Epithelial cell of proximal tubule (primary cell): ENCODE measurements at places on chromosomes 6 and 20.

GRCh38 chr6:44074439-44074812 lies 52.8 kb downstream of the MRPL14 start:
- no peak for DNase-seq

GRCh38 chr6:54204921-54205591 lies 93.8 kb downstream of the MLIP start:
- no peak for DNase-seq

- DNase-seq, result no peak
These were observed 23.0 kb downstream of the ZBP1 start for GRCh38 chr20:57596998-57597939.

DNA sequence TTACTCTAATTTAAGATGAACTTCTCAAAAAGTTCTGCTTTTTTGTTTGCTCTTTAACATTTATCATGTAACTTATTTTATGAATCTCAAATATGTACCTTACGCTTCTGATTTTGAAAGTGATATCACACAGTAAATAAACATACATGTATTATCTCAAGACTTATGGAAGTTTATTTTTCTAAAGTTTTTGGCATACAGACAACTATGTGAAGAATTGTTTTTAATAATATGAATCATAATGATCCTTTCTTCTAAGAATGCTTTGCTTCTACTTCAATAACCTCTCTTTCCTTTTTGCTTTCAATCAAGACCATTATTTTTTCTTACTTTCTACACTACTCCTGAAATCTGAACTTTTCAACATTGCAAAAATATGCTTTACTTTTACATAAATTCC lies 816.4 kb downstream of the EYS start:
- no peak for DNase-seq

DNA sequence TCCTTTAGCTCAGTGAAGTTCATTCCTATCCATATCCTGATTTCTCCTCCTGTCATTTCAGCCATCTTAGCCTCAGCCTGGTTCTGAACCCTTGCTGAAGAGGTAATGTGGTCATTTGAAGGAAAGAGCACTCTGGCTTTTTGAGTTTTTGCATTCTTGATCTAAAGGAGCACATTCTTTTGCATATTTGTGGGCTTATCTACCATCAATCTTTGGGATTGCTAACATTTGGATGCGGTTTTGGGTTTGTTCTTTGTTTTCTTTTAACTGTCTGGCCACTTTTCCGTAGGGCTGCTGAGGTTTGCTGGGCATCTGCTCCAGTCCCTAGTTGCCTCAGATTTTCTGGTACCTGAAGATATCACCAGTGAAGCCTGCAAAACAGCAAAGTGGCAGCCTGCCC lies 238.3 kb downstream of the EPM2A start:
- DNase-seq, result no peak

GRCh38 chr20:49766979-49767521 lies 45.6 kb upstream of the SLC9A8 start:
- DNase-seq, result no peak

GRCh38 chr6:113194090-113194489 lies 663.1 kb upstream of the MARCKS start:
- no peak for DNase-seq

- no peak for DNase-seq
These were observed 176.2 kb upstream of the AHI1 start for GRCh38 chr6:135673501-135674309.

- no peak for DNase-seq
These were observed 212.5 kb downstream of the UTRN start for GRCh38 chr6:144497650-144498049.

- no peak for DNase-seq
These were observed 305.6 kb downstream of the NRN1 start for GRCh38 chr6:5701174-5701573.

- no peak for DNase-seq
These were observed 33.3 kb downstream of the CPNE5 start for GRCh38 chr6:36805917-36806316.

DNA sequence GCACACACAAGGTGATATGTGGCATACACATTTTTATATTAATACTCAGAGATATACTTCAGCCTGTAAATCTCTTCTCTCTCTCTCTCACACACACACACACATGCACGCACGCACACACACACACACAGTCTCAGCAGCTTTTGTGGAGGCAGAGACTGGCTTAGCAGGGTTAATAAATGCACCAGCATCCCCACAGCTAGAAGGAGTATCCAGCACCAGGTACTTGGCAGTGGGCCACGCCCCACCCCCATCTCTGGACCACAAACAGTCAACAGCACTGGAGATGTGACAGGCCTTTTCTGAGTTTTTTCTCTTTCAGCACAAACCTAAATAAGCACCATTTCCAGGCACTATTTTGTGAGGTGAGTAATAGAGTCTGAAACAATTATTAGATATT lies 47.3 kb upstream of the LRFN2 start:
- no peak for DNase-seq

GRCh38 chr6:111477481-111477938 lies 5.5 kb downstream of the REV3L start:
- DNase-seq, result no peak

DNA sequence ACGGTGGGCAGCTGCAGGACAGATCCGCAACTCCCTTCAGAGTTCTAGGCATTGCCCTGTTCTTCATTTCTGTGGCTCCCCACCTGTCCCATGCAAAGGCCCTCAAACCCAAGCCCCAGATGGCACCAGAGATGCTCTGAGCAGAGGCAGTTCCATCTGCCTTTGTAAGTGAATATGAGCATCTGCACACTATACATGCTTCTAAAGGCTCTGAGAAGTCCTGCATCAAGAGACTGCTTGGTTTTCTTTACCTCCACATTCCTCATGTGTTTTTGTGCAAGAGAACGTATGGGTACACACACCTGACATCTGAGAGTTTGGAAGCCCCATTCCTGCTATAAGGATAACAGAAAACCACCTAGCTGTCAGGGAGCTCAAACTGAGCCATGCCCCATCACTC lies 14.4 kb upstream of the CST7 start:
- DNase-seq, result no peak

DNA sequence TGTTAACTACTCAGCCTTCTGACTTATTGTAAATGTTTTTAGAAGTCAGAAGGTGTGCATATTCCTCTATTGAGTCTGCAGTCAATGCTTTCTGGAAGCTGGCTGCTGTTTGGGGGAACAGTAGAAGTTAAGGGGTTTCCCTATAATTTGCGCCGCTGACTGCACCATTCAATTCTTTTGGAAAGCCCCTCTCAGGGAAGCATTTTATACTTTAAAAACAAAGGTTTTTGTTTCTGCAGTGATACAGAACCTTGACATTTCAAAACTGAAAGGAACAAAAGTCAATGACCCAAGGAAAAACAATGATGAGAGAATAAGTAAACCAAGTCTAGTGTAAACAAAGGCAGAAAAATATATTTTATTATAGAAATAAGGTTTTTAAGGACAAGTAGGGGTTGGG lies 120.8 kb upstream of the TNFAIP3 start:
- DNase-seq, result no peak

- DNase-seq, result no peak
These were observed 38.2 kb downstream of the HLA-A start for GRCh38 chr6:29980511-29980910.
